ENCODE measurements at places on chromosomes 13 and 19.

DNA sequence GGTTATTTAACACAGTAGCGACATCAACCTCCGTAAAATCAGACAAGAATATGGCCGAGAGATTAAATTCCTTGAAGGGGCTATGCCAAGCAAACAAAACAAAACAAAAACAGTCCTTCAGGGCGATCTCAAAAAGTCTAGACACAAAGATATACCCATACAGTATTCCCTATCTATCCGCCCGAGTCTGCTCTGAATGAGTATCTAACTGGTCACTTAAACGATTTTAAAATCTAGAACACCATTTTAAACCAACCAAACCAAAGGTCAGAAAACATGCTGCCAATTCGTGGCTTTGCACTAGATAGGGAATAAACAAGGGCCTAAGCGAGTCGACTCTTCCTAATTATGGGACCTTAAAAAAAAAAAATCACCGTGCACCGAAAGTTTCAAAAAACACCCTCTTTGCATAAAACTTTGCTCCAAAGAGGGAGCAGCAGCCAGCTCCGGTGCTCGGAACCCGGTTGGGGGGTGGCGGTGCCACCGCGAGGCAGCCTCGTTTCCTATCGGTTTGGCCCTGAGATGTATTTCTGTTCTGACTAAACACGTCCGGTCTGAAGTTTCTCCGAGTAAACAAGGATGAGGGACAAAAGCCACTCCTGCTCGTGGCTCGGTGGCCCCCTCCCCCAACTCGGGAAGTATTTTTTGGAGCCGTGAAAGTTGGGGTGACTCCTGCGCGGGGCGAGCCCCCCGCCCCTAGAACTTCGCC, 1.8 kb downstream of the HMGB1 start:
- peak; percentile 90 for DNase-seq

DNA sequence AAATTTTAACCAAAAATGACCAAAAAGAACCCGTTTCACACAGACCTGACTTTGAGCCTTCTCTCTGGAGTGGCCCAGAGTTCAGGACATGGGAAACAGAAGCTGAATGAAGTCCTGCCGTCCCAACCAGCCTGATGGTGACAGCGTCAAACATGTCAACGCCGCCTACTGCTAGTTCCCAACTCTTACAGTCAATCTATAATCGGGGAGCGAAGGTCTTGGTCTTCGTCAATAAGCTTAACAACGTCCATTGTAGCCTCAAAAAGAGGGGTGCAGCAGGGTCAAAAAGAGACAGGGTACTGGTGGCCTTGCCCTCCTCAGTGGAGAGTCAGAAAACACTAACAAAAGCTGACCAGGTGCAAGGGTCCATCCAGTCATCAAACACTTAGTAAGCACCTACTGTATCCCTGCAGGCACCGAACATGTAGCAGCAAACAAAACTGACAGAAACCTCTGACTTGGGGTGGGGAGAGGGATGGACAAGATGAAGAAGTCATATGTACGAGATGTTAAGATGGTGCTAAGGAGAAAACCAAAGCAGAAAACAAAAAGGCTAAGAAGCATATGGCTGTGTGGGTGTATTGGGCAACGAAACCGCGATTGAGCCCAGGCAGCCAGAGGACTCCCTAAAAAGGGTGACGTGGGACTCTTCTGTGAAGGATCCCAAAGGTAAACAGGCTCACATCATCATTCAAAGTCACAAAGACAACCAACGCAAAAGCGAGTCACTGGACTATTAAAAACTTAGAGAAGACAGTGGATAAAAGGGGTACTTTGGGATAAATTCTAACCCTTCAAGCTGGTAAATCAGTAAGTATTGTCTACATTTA, 12.0 kb downstream of the MLLT1 start:
- DNase-seq = no peak

DNA sequence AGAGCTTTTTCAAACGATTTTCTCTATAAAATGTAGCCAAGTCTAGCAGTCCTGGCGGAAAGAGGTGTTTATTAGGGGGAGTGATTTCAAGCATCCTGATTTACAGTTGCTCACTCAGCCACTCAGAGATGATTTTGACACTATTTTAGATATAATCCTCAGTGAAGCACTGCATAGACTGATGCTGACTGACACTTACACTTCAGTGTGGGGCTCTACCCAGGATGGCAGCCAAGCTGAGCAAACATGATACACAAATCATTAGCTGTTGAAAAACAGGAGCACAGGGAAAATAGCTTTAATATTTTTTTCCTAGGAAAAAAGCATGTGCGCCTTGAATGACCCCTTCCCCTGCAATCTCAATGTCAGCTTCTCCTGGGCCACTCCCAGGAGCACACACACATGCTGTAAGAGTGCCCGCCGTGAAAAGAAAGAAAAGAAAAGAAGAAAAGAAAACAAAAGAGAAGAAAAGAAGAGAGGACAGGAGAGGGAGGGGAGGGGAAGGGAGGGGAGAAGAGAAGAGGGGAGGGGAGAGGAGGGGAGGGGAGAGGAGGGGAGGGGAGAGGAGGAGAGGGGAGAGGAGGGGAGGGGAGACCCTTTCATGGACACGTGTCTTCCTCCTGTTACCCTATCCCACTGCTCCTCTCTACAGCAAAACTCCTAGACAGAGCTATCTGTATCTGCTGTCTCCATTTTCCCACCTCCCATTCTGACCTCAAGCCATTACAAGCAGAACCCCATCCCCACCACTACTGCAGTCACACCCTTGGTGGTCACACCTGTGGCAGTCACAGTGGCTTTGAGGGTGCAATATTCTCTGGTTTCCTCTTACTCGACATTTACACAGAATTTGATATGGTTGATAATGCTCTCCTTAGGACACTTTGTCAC, 36.4 kb downstream of the RCBTB2 start:
- no peak for DNase-seq

DNA sequence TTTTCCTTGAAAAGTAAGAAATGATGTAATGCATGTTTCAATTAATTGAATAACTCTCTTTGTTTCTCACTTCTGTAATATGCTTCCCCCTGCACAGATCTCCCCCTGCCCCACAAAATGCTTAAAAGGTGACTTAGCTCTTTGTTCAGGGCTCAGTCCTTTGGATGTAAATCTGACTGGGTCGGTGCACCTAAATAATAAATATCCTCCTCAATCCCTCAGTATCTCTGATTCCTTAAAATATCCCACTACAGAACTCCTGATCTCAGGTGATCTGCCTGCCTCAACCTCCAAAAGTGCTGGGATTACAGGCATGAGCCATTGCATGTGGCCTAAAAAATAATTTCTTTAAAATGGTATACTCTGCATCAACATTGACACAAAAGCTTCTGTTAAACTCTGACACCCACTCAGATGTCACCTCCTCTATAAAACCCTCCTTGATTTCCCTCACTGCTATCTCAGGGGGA, 107.0 kb downstream of the ZNF429 start:
- no peak for DNase-seq

GRCh38 chr13:20291037-20291436, 58.9 kb upstream of the GJB6 start:
- no peak for DNase-seq

- no peak for DNase-seq
Measured at GRCh38 chr13:23651887-23652286, 81.7 kb downstream of the TNFRSF19 start.

DNA sequence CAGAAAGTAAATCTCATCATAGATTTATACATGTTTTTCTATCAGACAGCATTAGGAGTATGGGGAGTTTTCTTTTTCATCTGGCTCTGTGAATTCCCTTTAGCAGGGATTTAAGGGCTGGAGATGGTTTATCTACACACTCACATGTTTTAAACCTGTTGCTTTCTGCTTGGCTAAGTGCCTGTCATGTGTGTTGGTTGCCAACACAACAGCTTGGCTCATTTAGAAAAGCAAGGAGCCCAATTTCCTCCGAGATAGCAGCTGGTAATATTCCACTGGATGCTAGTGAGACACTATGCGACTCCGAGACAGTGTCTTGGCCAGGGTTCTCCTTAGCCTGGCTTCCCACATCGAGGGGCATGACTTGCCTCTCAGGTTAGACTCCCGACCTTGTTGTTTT, 83.3 kb downstream of the KLF5 start:
- no peak for DNase-seq

- DNase-seq = no peak
Measured at GRCh38 chr19:33467851-33468250, 53.7 kb downstream of the PEPD start.

- DNase-seq = no peak
Measured at GRCh38 chr19:28397306-28397705, 815.6 kb downstream of the UQCRFS1 start.

GRCh38 chr13:102212729-102213128, 189.1 kb downstream of the FGF14 start:
- no peak for DNase-seq

GRCh38 chr13:110907951-110908898, 6.6 kb downstream of the ANKRD10 start:
- DNase-seq = no peak

GRCh38 chr13:33034882-33035520, 18.8 kb downstream of the KL start:
- no peak for DNase-seq

GRCh38 chr19:2034729-2035589, 16.1 kb downstream of the MKNK2 start:
- DNase-seq = peak; percentile 81

- DNase-seq = no peak
Measured at GRCh38 chr13:73341748-73342147, 282.9 kb downstream of the KLF5 start.

DNA sequence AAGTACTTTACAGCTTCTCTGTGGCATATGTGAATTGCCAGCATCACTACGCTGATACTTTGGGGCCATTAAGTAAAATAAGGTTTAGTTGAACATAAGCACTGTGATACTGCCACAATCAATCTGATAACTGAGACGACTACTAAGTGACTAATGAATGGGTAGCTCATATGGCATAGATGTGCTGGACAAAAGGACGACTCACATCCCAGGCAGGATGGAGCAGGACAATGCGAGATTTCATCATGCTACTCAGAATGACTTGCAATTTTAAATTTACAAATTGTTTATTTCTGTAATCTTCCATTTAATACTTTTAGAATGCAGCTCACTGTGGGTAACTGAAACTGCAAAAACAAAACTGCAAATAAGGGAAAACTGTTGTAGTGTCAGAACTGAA, 13.6 kb downstream of the CCDC122 start:
- no peak for DNase-seq

DNA sequence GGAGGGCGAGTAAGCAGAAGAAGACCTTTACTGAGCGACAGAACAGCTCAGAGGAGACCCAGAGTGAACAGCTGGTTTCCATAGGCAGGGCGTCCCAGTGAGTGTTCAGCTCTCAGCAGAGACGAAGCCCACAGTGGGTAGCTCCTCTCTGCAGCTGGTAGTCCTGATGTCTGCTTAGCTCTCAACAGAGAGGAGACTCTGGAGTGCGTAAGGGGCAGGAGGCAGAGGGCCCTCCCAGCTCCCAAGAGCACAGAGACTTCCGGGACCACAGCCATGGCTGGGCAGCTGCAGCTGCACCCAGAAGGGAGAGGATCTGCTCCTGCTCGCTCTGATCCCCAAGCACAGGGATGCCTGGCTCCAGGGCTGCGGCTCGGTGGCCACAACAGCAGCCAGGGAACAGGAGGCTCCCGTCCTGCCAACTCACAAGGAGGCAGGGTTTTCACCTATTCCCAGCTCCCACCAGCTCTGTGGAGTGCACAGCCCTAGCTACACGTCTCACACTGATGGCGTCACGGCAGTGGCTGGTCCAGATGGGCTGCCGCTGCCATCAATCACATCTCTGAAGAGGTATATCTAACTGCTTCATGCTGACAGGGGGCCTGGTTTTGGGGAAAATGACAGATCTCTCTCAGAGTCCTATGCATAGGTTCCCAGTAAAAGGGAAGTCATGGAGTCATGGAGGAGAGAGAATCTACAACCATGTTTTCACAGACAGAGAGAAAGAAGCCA, 2660.1 kb upstream of the PCDH20 start:
- DNase-seq = no peak

GRCh38 chr19:30362156-30362754, 9.9 kb upstream of the ZNF536 start:
- no peak for DNase-seq

GRCh38 chr19:16970821-16971220, 55.8 kb downstream of the CPAMD8 start:
- no peak for DNase-seq

DNA sequence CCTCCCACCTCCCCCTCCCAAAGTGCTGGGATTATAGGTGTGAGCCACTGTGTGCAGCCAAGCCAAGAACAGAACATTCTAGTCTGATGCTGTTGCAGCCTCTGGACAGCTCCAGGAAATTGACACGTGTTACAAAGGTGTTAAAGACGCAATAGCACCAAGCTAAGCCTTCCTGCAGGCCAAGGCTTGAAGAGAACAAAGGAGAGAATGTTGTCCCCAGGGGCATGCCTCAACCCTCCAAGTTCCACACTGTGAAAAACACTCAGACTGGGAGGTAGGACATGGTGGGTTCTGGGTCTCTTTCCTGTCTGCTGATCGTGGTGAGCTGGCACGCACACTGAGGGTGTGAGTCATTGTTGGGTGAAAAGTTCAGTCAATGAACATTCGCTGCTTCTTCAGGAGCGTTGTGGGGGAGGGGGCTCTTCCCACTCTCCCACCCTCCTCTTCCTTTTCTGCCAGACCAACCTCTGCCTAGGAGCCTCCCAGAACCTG, 5.3 kb upstream of the PTPRS start:
- no peak for DNase-seq

GRCh38 chr13:40472427-40473220, 193.8 kb downstream of the FOXO1 start:
- no peak for DNase-seq

DNA sequence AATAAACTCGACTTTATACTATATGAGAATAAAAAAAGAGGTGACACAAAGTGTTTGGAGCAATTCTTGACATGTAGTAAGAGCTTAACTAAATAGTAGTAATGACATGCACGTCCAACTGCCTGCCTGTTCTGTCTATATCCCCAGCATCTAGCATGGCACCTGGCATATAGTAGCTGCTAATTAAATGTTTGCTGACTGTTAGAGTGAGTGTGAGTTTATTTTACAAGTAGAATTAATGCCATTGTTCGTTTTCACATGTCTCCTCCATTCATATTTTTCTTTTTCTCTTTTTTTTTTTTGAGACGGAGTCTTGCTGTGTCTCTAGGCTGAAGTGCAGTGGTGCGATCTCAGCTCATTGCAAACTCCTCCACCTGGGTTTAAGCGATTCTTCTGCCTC, 38.4 kb upstream of the RNF113B start:
- no peak for DNase-seq

DNA sequence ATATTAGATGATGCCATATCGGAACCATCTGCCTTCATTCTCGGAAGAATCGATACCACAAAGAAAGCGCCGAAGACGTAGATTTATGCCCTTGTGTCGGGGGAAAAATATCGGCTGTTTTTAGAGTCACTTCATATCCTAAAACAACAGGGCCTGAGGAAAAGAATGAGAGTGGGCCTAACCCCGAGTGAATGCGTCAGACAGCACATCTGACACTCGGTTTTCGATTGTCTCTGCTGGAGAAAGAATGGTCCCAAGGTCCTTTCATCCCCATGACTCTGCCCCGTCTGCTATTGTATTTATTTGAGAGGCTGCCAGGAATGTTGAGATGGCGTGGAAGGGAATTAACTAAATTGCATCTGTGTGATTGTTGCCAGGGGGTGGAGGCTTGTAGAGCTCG, 46.1 kb downstream of the CHST8 start:
- no peak for DNase-seq

GRCh38 chr13:63948045-63948444, 2532.4 kb upstream of the PCDH20 start:
- no peak for DNase-seq

GRCh38 chr19:33343859-33344572, 29.5 kb upstream of the CEBPG start:
- DNase-seq = no peak

All from GM06990 (cell line).